ENCODE measurements at places on chromosomes 4 and X.

GRCh38 chr4:88212253-88212561 lies 53.8 kb upstream of the ABCG2 start:
- no peak for DNase-seq

- DNase-seq = no peak
These were observed 672.2 kb upstream of the CT83 start for GRCh38 chrX:117134983-117135382.

DNA sequence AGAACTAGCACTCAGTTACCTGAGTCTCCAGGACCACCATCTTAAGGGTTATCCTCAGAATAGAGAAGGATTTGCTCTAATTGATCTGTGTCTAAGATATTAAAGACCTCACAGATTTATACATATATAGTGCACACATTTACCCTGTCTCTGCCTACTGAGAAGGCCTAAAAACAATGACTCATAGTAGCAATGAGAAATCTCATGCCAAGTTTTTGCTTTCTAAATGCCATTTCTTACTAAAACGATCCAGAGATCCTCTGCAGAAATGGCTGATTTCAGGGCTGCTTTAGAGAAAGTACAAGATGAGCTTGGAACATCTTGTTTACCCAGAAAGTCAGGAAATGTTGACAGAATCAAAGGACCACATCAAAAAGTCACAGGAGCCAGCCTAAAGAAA lies 79.1 kb upstream of the INPP4B start:
- DNase-seq = no peak

DNA sequence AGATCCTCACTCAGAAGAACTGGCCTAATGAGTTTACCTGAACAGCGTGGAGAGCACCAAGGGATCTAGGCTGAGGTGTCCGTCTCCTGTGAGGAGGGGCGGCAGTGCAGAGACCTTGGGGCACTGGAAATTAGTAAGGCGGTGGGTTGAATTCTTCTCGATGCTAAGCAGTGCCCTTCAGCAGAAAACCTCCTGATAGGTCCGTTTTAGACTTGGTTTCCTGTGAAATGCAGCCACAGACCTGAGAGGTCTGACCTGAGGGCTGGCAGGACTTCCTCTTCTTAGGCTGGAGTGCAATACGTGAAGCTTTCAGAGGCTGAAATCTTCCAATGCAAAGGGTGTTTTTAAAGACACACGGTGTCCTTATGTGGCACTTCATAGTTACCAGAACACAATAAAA lies at the start of gene CLNK:
Gene CLNK, minus strand, starts transcription at position 138 of the 400 bp plus-strand sequence. CDS start 16,899 bp downstream, outside the sequence.
- DNase-seq = no peak
